ENCODE measurements at places on chromosomes 2 and 18.

- peak; percentile 46 for DNase-seq
Observed at GRCh38 chr2:108220942-108221541, 18.7 kb upstream of the SULT1C3 start.

- DNase-seq, result no peak
Observed at GRCh38 chr18:45324495-45325113, 290.7 kb upstream of the SLC14A2 start.

DNA sequence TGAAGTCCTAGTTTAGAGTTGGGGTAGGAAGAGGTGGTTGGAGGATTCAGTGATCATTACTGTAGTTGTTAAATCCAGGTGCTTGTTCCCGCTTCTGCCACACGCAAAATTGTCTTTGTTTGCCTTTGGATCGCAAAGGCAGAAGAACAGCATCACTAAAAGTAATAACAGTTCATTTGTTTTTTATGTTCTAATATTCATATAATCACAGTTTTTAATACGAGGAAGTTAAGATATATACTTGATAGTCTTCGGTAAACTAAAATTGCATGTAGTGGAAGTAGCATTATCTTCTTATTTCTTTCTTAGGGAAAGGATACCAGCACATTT lies 365 bp downstream of the NDUFB3 start:
- DNase-seq, result no peak

DNA sequence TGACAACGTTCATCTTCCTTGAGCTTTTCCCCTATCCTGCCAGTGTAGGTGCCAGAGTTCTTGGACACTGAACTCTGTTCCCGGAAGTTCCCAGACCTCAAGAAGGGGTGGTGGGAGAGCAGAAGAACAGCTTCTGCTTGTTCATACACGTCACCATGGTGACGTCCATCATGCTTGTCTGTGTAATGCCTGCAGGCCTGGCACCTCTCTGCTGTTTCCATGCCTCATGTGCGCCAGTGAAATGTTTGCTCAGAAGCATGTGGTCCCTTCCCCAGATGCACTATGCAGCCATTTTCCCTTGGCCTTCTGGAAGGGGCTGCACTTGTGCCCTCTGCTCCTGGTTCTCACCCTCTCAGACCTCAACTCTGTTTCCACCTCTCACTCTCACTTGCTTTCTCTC lies 210.8 kb upstream of the NABP1 start:
- DNase-seq, result no peak

DNA sequence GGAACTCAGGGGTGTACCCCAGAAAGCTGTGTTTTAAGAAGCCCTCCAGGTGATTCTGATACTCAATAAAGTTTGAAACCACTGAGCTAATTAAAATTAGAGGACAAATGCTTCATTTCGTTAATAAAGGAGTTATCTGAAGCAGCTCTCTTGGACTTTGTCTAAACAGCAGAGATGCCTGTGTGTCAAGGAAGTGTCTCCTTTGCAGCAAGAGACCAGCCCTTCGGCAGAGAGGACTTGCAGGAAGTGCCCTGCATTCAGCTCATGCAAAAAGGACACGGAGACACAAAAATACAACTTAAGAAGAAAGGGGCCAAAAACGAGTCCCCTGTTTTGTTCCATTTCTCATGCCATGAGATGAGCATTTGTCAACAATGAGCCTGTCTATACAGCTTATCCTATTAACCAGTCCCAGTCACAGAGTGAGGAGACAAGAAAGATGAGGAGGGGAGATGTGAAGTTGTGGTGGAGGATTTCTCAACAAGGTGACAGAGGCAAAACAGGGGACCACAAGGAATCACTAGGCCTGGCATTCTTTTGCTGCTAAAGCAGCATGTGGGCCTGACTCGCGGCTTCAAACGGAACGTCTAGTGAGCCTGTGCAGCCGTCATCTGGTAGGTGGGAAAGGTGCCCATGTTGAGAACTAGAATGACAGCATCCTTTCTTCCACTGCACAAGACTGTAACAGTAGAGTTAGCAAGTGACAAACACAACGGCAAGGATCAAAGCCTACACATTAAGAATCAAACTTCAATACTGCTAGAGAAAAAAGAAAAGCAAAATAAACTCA lies 152.3 kb downstream of the ANTXR1 start:
- DNase-seq, result no peak

- DNase-seq, result no peak
Observed at GRCh38 chr2:11679016-11679415, 9.0 kb upstream of the NTSR2 start.

- no peak for DNase-seq
Observed at GRCh38 chr2:233208382-233209116, 42.9 kb upstream of the ATG16L1 start.

- peak; percentile 17 for DNase-seq
Observed at GRCh38 chr2:96260387-96261260, 5.2 kb downstream of the TMEM127 start.

GRCh38 chr2:1556776-1557466 lies 143.7 kb downstream of the TPO start:
- DNase-seq, result no peak

DNA sequence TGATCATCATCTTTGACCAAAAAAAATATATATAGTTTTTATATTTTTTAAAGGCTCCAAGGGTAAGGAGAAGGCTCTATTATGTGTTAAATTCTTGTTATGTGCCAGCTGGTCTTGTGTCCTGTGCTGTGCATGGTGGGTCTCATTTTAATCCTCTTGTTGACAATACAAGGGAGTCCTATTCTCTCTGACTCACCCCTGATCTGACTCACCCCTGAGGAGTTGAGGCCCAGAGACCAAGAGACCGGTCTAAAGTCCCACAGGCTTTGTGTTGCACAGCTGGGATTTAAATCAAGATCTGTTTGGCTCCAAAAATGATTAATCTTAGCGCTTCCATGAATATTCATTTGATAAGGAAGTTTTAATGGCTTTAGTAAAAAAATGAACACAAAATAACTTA lies 25.7 kb downstream of the MC2R start:
- no peak for DNase-seq

DNA sequence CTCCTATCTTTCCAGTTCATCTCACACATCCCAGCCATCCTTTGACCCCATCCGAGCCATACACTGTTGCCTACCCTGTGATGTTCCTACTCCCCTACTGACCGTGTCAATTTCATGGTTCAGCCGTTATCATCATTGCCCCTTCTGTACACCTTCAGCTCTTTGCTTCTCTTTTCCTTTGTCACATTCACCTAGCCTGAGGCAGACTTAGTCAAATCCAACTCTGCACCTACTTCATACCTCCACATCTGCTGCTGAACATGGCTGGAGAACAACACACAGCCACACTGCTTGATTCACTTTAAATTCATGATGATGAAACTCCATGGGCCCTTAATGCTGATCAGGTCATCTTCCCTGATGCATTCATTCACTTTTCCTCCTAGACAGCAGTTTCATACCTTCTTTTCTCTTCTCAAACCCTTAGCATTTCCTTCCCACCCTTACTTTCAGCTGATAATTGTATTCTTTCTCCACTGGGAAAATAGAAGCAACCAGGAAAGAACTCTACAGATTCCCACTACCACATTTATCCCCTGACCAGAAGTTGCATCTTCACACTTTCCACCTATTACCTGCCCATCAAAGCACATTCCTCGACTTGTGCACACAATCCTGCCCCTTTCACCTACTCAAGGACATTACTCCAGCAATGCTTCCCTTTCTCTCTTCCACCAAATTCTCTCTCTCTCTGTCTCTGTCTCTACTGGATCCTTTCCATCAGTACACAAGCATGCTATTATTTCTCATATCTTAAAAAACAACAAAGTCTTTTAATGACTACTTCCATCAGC lies 59.6 kb downstream of the PKDCC start:
- no peak for DNase-seq

GRCh38 chr2:217902379-217903141 lies 100.2 kb downstream of the TNS1 start:
- no peak for DNase-seq

GRCh38 chr2:109172556-109173105 lies 43.6 kb downstream of the SH3RF3 start:
- DNase-seq, result no peak

DNA sequence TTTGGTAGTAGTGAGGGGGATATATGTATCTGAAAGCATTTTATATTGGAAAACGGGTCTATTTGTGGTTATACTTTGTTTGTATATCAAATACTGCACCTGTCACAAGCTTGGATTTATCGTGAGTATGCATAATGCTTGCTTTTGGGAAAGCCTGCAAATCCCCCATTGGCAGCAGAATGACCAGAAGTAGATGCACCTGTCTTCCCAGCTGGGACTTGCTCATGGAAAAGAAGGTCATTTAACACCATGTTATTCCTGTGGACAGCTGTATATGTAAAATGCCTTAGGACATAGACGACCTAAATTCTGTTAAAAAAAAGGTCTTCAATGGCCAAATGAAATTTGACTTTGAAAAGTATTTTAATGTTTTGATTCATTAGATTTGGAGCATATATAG lies 599.4 kb downstream of the XIRP2 start:
- no peak for DNase-seq

DNA sequence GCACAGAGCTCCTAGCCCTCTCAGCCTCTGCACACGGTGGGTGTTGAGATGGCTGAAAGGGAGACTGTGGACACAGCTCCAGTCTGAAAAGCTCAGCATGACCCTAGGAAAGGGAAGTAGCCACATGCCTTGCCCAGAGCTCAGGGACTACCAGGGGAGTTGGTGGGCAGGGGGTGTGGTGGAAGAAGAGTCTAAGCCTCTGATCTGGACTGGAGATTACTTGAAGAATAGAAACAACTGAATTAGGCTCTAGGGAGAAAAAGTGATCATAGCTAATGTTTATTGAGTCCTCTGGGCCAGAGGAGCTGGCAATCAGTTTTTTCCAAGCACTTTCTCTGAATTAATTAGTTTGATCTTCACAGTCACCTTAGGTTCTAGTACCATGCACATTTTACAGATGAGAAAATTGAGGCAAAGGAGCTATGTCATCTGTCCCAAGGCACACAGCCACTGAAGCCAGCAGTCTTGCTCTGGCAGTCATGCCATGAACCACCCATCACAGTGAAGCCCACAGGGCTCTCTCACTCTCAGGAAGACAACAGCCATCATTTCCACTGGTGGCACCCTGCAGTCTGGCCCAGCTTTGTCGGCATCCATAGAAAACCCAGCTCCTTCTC lies 10.3 kb downstream of the SDC1 start:
- no peak for DNase-seq
